ENCODE measurements at places on chromosomes 4 and X.

GRCh38 chr4:189088780-189089179, 851.9 kb upstream of the FRG1 start:
- DNase-seq = no peak

- DNase-seq = no peak
Observed at GRCh38 chrX:87063642-87064041, 454.0 kb upstream of the KLHL4 start.

GRCh38 chrX:23380581-23380980, 45.9 kb downstream of the PTCHD1 start:
- DNase-seq = no peak

DNA sequence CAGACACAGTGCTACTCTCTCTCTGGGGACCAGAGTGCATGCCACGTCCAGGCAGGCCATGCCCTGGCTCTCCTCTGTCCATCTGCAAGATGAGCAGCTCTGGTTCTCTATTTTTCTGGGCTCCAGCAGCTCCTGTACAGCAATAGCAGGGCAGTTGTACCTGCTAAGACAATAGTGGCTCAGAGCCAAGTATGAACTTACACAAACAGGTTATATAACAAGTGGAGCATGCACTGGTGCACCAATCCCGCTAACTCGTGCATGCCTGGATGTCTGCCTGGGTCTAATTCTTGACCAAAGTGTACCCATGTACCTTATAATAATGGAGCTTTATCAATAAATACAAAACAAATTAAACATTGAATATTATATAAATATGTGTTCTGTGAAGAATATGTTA, 392.3 kb downstream of the CENPC start:
- no peak for DNase-seq

GRCh38 chr4:52750819-52751486, at the start of gene ERVMER34-1:
Gene ERVMER34-1, minus strand, starts transcription at chr4:52751425. Its CDS starts 5,905 bp downstream, at chr4:52745520.
- DNase-seq = no peak

GRCh38 chrX:15055146-15055930, 182.1 kb downstream of the MOSPD2 start:
- no peak for DNase-seq

- no peak for DNase-seq
Observed at GRCh38 chrX:39705290-39705689, 392.5 kb downstream of the BCOR start.

DNA sequence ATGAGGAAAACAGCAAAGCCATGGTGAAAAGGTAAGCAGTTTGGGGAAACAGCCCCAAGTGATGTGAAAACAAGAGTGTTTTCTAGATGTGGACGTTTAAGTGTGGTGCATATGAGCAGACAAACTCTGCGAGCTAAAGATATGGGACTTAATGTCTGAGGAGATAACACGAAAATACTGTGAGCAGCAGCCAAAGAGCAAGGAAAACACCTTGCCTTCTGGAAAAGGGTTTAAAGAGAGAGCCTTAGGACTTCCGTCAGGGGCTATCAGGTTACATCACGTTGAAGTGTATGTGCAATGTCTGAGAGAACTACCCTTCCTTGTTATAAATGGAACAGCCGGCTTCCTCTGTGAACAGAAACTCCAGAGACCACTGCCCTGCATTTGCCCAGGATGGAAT, 54.2 kb downstream of the LEF1 start:
- no peak for DNase-seq

DNA sequence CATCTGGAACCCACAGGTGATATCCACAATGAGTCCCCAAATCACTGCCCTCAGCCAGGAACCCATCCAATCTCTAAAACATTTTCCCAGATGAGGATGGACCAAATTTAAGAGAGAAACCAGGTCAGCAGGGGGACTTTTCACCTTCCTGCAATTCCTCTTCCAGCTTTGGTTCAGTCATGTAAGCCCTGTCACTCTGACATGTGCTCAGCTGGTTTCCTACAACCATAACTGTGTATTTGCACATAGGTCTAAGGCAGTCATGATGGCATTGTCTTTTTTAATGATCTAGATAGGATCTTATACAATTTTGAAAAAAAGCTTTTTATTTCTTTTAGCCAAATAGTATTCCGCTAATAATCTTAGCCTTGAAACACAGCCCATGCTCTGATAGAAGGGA, 6.5 kb downstream of the CXXC4 start:
- no peak for DNase-seq

GRCh38 chr4:109754093-109754857, 24.4 kb upstream of the PLA2G12A start:
- no peak for DNase-seq

DNA sequence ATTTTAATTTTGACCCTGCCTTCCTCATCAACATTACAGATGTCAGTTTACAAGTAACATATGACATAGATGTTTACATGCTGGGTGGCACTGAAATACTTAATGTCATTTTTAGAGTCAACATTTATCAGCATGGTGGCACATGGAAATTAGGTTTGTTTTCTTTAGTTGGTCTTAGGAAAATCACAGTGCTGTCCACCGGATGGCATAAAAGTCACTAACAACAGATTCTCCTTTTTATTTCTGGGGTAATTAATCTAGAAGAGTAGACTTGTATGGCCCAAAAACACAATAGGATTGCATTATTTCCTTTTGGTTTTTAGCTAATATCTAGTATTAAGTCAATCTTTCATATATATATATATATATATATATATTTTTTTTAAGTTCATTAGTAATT, 88.6 kb upstream of the HHIP start:
- DNase-seq = no peak

GRCh38 chr4:40150932-40151331, 45.9 kb upstream of the RHOH start:
- DNase-seq = no peak

All from activated gamma-delta T cell treated with anti-CD3 and anti-CD28 coated beads, Interleukin-2, amount 50 U/mL, for 16 hours (primary cell).